ENCODE measurements at places on chromosomes 4 and X.

DNA sequence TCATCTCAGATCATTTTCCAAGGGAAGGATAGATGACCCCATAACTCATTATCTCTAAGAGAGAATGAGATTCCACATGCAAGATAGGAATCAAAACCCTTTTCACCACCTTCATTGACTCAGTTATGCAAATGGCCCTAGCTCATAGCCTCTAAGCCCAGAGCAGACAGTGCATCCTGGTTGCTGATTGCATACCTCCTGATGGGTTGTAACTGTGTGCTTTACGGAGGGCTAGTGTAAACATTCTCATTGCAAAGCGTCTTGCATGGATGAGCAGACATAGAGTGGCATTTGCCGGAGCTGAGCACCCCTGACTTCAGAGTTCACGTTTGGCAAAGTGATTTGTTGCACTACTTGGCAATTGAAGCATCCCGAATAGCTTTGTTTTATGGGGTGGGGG is 151.0 kb downstream of the VCX3A start:
- DNase-seq = no peak

- no peak for DNase-seq
Measured at GRCh38 chr4:144338148-144338547, 197.6 kb upstream of the GYPA start.

DNA sequence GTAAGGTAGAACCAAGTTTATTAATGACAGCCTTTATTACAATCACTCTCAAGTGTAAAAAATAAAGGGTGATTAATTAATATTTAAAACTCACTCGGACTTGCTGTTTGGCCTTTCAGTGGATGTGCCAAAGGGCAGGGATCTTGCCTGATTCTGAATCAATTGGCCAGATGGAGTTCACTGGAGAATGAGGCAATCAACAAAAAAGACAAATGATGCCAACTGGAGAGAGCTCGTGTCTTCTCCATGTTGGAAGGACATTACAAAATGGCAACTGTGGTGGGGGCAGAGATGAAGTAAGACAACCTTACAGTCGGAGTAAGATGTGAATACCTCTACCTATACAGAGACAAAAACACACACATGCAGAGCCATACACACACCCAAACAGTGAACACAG is 188.0 kb downstream of the TSPAN5 start:
- DNase-seq = no peak

GRCh38 chrX:8714164-8714563 is 17.8 kb downstream of the ANOS1 start:
- no peak for DNase-seq

DNA sequence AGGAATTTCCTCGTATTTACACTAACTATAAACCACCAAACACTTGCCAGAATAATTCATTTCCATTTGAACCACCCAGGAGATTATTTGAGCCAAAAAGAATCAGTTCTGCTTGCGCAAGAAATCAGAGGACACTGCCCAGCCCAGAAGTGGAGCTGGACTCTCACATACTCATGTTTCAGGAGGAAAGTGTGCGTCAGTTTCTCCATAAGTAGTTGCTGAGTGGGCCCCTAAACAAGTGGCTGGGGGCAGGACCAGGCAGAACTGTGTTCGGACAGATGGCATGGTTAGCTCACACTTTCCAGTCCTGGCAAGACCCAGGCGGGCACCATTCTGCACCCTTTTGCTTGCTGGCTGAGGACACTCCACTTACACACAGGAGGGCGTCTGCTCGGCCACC is 38.8 kb downstream of the BTC start:
- no peak for DNase-seq

DNA sequence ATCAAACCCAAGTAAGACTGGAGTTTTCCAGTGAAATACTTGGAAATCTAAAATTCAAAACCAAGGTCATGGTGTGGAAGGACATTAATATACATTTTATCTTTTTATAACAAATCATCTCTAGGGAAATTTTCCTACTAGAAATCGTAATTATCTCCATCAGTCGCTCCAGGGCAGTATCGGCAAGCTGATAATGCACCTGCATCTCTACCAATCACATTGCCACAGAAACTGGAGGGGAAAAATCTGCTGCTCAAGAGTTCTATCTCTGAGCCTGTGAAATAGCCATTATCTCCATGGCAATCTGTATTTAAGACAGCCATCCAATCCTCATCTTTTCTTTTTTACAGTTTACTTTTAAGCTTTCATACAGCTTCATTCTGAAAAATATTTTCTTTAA is 538.3 kb upstream of the GALNT7 start:
- no peak for DNase-seq

DNA sequence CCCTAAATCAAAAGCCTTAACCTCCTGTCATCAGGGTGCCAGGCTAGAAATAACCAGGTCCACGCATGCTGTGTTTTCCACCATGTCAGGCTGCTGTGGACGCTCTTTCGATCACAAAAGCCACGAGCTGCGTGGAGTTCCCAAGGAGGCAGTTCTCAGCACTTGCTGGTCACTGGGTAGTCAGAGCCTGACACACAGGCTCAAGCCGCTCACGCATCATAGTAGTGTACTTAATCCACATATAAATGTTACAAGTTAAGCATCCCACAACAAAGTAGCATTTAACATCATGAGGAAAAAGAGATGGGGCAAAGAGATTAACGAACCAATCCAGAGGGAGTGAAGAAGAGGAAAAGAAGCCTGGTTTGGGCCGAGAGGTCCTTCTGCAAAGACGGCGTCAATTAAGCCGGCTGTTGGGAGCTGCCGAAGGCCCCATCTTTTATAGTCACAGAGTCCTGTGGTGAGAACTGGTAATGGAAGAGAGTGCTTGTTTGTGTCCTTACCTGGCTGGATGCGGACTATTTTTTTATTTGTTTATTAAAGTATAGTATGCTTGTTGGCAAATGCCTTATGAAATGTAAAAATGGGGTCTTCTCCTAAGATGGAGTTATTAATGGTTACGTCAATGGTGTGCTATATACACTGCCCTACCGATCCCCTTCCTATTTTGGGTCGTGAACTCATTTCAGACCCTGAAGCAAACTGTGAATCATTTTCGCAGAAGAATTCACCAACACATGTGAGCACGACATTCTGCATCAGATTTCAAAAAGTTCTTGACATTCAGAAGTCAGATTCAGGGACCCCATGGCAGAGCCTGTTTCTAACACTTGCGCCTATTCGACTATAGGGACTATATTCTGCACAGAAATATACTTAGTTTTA is 675 bp downstream of the PRIMPOL start:
- DNase-seq = peak; percentile 59

- no peak for DNase-seq
Measured at GRCh38 chr4:119785963-119786362, 157.4 kb upstream of the PDE5A start.

DNA sequence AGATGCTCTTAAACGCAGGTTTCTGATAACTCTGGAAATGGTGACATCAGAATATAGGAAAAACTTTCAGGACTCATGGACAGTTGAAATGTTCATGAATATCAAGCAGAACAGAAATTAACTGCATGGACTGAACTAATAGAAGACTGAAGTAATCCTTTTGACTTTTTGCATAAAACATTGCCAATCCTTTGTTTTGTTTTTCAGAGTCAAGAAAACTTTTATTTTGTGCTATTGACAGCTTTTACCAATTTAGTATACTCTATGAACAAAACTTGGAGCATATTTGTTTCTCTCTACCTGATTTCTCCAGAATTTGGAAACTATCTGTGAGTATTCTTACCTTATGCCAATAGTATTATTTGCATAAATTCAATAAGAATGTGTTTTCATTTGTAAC is 61.2 kb upstream of the HMX1 start:
- no peak for DNase-seq

GRCh38 chr4:73576381-73576780 is 43.9 kb downstream of the RASSF6 start:
- DNase-seq = no peak

DNA sequence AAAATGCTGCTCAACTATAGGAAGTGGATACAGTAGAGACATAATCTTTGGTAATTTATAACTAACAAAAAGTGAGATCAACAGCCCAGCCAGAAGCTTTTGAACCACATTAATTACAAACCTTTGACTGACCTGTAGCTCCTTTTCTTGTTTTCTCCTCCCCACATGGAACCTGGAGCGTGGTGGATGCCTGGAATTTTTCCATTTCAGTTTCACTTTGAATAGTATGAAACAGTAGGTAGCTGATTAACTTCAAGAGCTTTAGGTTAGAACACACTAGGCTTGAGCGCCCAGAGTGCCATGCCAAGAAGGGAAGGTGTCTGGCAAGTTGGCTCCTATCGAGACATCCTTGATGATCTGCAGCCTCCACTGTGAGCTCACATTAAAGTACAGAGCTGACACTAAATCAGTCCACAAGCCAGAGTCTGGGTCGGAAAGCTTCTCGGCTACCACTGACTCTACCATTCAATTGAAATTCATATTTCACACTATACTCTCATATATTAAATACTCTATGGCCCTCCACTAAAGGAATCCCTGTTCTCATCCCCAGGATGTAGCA is 143.4 kb downstream of the GLRA2 start:
- DNase-seq = no peak

GRCh38 chr4:135282676-135283075 is 1081.1 kb upstream of the PABPC4L start:
- no peak for DNase-seq

GRCh38 chr4:61320154-61320553 is 120.0 kb downstream of the ADGRL3 start:
- no peak for DNase-seq

DNA sequence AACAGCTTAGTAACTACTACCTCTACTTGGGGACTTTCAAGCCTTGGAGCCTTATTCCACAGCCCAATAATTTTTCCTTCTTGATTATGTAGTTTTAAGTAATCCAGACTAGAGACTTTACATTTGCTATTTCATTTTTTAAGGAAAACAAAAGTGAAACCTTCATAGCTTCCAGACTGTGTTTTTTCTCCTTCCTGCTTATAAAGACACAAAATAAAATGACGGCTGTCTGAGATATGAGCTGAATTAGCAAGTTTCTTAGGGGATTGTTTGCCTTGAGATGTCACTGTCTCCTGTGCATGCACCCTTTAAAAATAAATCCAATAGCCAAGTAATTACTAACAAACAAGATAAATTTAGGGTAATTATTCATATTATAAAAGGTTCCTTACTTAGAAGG is 78.8 kb upstream of the PACRGL start:
- no peak for DNase-seq

DNA sequence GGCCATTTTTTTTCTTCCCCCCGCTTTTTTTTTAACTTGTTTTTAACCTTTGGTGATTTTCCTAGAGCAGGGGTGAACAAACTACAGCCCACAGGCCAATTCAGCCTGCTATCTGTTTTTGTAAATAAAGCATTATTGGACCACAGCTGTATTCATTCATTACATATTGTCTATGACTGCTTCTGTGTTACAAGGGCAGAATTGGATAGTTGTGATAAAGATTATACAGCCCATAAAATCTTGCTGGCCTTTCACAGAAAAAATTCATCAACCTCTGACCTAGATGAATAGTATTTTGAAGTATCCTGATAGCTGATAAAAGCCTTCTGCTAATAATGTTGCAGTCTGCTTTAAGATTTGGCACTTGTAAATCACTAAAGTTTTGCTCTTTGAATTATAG is 63.4 kb downstream of the SMAD1 start:
- DNase-seq = no peak

DNA sequence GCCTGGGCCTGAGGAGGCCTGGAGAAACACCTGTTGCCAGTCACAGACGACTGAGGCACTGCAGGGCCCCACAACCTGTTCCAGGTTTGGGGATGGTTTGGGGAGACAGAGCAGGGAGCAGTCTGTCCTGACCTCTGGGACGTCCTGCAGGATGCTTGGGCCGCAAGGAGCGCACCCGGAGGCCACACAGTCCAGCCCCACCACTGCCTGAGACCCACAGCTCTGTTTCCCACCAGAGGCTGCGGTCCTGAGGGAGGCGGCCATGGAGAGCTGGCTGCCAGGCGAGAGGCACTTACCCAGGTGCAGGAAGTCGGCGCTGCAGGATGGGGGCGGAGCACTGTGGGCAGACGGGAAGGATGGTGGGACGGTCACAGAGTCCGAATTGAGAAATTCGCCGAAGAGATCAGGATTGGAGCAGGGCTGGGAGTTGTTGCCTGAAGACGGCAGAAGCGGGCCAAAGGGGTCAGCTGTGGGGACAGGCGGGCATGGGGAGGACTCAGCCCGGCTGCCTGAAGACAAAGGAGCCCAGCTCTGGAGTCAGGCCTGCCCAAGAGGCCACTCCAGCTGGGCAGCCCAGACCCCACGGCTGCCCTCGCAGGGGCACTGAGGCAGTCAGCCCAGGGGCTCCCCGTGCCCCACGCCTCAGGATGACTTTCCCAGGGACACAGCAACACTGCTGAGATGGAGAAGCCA is 40.3 kb upstream of the CPLX1 start:
- no peak for DNase-seq

GRCh38 chr4:66294638-66295037 is 624.3 kb upstream of the EPHA5 start:
- DNase-seq = no peak

GRCh38 chr4:113524096-113524495 is 237.4 kb downstream of the CAMK2D start:
- no peak for DNase-seq

- no peak for DNase-seq
Measured at GRCh38 chr4:2364654-2365053, 53.8 kb downstream of the ZFYVE28 start.

DNA sequence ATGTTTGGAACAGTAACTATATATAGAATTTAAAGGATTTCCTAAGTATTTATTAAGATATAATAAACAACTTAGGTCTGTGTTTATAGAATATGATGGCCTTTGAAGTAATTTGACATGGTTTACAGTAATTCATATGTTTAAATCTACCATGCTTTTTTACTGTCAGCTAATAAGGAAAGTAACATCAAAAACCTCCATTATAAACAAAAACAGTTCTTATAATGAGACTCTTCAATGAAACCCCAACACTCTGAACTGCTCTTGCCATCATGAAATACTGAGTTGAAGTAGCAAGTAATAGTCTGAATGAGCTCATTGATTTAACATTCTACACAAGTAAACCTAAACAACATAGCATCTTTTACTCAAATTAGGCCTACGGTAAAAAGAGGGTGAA is 1236.5 kb downstream of the FSTL5 start:
- DNase-seq = no peak

DNA sequence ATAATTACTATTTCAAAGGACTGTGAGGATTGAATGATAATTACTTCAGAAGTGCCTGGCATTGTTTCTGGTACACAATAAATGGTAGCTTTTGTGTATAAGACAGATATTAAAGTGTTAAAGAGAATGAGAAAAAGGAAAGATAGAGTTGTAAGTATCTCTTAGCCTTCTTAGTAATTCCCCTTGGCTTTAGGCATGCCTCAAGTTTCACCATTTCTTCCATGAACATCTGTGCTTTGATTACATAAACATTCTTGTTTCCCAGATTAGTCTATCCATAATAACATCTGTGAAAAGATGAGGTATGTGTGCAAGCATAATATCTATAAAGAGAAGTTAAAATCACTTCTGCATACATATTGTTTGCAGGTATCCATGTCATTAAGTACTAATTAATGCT is 230.9 kb upstream of the TEX13A start:
- no peak for DNase-seq

GRCh38 chr4:74056858-74057562 is 18.5 kb upstream of the CXCL3 start:
- DNase-seq = no peak

GRCh38 chr4:2065106-2065930 is 6.2 kb downstream of the NAT8L start:
- DNase-seq = no peak

GRCh38 chrX:16786791-16787735 is 797 bp downstream of the TXLNG start:
- DNase-seq = peak; percentile 1

- no peak for DNase-seq
Measured at GRCh38 chr4:56937262-56937661, 29.6 kb downstream of the REST start.
